NCI-H446 treated with DMSO at 0.1 percent for 48 hours (cell line): ENCODE measurements at places on chromosomes 5 and 9.
A peak's percentile ranks its signal among the peaks of the same experiment; 100 is the strongest.

- DNase-seq = peak; percentile 38
Observed at GRCh38 chr9:36046923-36047322, 10.2 kb downstream of the RECK start.

DNA sequence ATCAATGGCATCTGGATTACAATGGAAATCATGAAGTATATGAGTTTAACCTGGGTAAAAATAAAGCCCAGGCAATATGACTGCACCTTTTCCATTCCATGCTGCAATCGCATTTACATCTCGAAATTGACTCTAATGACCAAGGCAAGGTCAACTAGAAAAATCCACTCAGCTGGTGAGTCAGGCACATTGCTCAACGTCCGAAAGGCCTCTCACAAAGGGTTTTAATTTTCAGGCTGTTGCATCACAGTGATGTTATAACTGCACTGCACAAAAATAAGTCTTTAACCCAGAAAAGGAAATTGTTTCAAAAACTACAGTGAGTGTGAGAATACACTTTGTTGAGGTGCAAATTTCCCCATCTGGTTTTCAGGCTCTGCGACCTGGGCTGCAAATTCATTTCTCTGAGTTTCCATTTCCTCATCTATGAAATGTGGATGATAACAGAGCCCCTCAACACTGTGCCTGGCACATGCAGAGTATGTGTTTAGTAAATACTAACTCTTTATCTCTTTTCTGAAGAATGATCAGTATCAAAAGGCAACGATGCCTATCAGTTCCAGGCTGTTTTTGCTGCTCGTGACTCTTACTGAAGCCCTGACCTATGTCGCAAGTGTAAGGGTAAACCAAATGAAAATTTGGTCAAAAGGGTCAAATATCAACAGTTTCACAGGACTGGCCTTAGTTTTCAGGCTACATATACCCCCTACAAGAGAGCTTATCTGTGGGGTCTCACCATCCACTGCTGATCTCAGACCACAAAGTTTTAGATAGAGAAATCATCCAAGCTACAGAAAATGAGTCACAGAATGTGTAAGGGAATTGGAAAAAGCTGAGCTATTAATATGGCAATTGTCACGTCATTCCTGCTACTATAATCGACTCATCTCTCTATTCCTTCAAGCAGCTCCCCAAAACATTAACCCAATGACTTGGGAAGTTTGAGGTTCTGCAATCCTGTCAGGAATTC lies 4.1 kb downstream of the NFIL3 start:
- DNase-seq = no peak

DNA sequence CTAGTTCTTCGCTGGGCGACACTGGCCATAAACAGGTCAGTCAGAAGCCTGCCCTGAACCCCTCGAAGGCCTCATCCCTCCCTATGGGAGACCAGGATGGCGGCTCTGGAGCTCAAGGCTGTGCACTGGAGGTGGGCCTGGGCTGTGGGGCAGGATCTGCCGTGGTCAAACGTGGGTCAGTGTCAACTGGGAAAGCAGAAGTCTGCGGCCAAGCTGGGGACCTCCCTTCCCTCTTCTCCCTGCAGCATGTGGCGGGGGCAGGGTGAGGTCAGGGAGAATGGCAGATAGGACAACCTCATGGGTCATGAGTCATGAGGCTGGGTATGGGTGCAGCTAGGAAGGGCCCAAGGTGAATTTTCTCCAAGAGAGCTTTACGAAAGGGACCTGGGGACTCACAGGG lies 132.9 kb downstream of the RXRA start:
- no peak for DNase-seq

DNA sequence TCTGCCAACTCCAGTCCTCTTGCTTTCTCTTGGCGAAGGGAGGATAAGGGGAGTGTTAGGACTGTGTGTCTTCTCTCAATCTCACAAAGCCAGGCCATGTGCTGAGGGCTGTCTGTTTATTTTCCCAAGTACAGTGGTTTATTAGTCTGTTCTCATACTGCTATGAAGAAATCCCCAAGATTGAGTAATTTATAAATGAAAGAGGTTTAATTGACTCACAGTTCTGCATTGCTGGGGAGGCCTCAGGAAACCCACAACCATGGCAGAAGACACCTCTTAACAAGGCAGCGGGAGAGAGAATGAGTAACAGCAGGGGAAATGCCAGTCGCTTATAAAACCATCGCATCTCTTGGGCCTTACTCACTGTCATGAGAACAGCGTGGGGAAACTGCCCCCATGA lies 36.2 kb upstream of the CKS2 start:
- no peak for DNase-seq

GRCh38 chr5:23755906-23756305 lies 248.5 kb downstream of the PRDM9 start:
- DNase-seq = no peak

GRCh38 chr5:50874306-50875001 lies 208.0 kb downstream of the PARP8 start:
- no peak for DNase-seq

GRCh38 chr5:172906436-172906835 lies 52.8 kb upstream of the RPL26L1 start:
- DNase-seq = no peak

DNA sequence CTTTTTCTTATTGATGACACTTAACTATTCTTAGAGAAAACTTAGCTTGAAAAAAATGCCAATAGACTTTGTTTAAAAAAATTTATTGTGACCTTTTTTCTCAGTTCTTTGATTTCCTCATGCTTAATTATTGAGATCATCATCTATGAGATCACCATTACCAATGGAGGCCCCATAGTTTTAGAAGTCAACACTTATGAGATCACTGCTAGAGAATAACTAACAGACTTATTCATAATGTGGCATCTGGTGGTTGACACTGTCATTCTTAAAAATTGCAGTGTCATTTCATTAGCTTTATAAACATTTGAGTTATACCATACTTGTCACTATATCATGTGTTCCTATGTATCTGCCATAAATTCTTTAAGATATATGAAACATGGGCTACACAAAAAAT lies 14.9 kb upstream of the FEM1C start:
- no peak for DNase-seq

- no peak for DNase-seq
Observed at GRCh38 chr9:123864251-123864650, 65.7 kb downstream of the DENND1A start.

DNA sequence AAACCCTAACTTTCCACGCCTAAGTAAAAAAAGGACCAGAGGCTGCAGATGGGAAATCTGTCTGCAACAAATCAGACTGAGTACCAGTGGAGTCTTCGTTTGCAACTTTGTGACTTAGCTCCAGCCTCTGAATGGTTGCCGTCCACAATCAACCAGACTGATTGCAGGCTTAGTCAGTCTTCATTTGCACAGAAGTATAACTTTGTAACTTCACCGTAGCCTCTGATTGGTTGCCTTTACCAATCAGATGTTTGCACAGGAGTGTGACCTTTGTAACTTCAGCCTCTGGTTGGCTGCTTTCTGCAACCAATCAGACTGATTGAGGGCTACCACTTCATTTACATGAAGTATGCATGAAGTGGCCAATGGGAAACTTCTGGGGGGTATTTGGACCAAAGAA lies 53.7 kb downstream of the TGFBR1 start:
- no peak for DNase-seq

DNA sequence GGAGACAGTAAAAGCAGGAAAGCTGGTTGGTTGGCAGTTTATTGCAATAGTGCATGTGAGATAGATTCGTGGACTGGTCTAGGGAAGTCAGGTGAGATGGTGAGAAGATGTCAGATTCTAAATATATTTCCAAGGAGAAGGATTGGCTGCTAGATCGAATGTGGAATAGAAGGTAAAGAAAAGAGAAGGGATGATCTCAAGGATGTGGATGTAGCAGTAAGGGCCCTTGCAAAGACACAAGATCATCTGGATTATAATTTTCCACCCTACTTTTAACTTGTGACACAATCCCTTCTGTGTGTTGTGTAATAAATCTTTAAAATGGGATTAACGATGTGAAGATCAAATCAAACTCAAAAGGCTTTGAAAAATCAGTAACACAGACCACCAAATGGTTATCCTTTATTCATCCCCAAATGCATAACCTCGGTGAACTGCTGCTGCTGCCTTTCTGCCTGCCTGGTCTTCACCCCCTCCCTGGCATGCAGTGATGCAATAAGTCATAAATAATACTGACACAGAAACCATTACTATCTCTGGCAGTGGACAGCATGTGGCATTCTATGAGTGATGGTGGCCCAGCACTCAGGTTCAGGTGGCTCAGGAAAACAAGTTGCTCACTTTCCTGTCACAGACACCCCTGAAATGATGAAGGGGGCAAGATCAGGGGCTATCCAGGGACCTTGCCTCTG lies 178.4 kb downstream of the FAM114A2 start:
- no peak for DNase-seq

DNA sequence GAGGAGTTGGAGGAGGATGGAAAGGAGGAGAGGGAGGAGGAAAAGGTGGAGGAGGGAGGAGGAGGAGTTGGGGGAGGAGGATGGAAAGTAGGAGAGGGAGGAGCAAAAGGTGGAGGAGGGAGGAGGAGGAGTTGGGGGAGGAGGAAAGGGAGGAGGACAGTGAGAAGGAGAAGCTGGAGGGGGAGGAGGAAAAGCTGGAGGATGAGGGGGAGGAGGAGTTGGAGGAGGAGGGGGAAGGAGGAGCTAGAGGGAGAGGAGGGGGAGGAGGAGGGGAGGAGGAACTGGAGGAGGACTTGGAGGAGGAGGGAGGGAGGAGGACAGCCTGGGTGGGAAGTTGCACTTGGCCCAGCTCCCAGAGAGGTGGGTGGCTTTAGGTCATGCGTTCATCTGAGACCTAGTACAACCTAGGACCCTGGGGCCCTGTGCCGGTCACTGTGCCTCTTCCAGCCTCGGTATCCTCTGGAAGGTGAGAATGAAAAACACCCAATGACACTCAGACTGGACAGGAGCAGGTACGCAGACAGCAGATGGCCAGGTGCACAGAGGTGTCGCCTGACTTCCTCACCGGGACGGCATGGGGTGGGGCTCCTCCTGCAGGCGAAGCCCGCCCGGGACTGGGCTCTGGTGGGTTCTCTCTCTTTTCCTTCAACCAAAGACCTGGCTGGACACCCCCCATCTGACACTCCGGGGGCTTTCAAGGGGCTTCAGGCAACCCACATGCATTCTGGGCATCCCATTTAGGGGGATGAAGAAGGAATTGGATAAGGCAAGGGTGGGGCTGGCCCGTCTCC lies 12.2 kb upstream of the SLC2A6 start:
- no peak for DNase-seq

- no peak for DNase-seq
Observed at GRCh38 chr5:67870662-67871061, 344.9 kb upstream of the PIK3R1 start.

DNA sequence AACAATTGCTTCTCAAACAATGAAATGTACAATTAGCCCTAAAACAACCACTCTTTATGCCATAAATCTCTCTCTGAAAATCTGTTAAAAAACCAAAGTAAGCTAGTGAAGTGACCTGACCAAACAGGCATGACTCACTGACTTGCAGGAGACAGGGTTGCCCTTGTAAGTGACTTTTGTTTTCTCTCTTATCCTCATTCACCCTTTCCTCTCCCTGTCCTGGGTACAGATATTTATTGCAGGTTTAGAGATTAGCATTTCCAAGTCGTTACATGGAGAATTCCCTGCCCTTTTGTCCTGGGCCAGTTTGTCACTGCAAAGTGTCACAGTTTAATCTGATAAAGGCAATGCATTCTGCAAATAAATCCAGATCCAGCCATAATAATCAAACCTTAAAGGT lies 484.2 kb downstream of the IRX1 start:
- no peak for DNase-seq

- no peak for DNase-seq
Observed at GRCh38 chr5:139725073-139725830, 70.4 kb upstream of the PSD2 start.

DNA sequence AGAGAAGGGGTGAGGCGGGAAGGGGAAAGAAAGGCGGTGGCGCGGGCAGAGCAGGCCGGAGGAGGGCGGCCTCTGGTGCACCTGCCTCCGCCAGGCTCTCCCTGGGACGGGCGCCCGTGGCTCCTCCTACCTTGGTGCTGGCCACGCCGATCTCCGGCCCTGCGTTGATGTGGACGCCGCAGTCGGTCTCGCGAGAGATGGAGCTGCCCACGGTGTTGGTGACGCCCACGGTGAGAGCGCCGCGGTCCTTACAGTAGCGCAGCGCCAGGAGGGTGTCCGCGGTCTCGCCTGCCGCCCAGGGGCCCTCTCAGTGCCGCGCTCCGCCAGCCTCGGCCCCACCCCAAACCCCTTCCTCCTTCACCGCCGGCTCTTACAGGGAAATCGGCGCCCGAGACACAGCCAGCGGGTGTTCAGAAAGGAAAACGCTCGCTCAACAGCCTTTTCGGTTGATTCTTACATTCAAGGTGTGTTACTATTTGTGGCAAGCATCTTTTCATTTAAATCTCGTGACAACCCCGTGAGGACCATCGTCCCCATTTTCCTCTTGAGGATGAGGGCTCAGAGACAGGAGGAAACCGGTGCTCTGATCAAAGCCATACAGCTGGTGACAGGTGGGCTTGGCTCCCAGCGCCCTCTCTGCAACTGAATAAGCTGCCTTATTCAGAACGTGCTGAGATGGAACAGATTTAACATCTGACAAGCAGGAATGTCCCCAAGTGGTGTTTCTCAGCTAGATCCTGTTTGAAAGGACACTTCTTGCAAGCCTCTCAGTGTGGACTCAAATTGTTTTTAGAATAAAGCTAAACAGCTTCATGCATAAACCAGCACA lies 22.0 kb upstream of the MAPK9 start:
- no peak for DNase-seq

GRCh38 chr5:8521991-8522390 lies 653.0 kb downstream of the MTRR start:
- no peak for DNase-seq

DNA sequence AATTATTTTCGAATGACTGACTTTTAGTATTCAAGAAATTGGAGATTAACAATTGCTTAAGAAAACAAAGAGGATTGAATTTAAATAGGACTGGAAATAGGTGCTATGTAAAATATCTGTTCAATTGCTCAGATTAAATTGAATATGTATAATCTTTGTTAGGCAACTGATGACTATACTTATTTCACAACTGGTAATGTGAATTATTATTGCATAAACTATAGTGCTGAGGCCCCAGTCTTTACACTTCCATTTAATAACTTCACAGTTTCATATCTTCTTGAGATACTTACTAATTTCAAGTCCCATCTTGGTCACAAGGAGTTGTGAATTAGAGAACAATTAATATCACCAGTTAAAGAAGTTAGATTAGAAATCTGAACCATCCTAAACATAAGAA lies 16.7 kb downstream of the CEP78 start:
- DNase-seq = no peak
